ENCODE measurements at places on chromosomes 7 and 10.

- no peak for DNase-seq
Measured at GRCh38 chr10:97875391-97875790, 25.7 kb downstream of the GOLGA7B start.

- DNase-seq, result peak; percentile 29
Measured at GRCh38 chr7:140330128-140330527, 68.2 kb downstream of the SLC37A3 start.

- no peak for DNase-seq
Measured at GRCh38 chr7:41437257-41438196, 265.4 kb downstream of the INHBA start.

GRCh38 chr10:11144626-11145494 is 127.2 kb downstream of the CELF2 start:
- no peak for DNase-seq

DNA sequence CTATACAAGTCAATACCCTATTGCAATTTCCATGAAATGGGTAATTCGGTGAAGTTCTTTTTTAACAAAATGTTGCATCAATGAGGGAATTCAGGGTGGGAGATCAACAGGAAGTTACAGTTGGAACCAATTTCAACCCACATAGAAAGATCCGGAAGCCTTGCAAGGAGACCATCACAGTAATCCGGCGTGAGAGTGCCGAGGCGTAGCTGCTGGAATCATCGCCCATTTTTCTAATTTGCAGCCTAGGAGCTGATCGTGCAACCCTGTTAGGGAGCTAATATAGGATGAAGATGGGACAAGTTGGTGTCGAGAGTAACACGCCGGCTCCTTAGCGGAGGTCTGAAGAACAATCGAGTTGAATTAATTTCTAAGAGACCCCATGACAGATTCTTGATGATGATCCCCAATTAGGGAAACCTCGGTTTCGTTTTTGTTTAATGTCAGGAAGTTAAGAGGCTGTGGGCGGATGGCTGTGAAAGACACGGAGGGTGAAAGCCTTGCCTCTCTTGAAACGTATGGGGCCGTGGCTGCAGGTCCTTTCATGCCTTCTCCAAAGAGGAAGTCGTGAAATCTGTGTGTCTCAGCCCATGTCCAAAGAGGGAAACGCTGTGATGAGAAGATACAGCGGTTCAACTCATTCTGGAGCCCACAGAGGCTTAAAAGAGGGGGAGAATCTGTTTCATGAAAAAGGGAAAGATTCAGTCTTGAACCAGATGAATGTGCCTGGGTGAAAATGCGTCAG is 51.2 kb upstream of the CARD11 start:
- DNase-seq, result peak; percentile 81

- peak; percentile 31 for DNase-seq
Measured at GRCh38 chr7:85471740-85472139, 284.9 kb upstream of the SEMA3D start.

DNA sequence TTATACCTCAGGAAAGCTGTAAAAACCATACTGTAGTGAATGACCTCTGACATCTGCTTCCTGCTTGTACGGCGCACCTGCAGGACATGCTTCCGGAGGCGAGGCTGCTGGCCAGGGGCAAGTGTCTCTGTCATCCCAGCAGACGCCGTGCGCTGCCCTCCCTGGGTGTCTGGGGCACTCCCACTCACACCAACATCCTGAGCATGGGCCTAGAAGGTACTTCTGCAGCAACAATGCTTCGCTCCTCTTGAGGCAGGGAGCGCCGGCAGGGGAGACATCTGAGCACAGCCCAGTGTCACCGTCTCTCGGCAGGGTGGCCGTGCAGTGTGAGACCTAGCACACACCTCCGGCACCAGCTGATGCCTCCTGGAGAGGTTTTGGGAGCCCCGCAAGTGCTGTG is 269.2 kb downstream of the MAD1L1 start:
- no peak for DNase-seq

GRCh38 chr10:22666287-22667092 is 47.9 kb downstream of the PIP4K2A start:
- DNase-seq, result no peak

DNA sequence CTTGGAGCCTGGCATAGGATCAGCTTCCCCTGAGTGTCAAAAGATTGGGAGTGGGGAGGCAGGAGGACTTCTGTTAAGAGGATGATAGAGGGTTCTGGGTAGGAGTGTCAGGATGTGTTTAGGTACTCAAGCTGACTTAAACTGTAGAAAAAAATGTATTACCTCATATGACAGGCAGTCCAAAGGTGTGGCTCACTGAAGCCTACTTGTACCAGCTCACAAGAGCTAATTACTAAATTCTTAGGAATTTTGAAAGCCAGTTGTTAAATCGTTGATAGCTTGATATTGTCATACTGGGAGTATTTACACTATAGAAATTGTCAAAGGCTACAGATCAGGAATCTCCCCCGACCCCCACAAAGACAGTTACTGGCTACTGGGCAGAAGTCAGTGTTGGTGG is 32.1 kb downstream of the FAS start:
- DNase-seq, result no peak

DNA sequence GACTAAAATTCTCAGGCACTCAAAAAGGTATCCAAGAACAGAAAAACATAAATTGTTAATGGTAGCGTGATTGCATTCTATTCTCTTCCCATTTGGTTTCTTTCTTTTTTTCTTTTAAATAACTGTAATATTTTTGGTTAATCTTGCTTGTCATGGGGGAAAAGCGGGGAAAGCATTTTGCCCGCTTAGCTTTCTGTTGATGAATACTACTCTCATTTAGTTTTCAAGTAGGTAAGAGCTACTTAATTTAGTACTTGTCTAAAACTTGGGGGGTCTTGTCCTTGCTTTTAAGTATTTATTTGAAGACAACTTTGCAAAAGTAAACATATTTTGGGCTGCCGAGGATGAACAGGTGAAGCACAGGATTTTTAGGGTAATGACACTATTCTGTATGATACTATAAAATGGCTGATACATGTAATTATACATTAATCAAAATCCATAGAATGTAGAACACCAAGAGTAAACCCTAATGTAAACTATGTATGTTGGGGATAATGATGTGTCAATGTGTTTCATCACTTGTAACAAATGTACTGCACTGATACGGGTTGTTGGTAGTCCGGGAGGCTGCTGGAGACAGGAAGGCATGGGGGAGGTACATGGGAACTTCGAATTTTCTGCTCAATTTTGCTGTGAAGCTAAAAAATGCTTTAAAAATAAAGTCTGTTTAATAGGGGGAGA is 1.7 kb downstream of the TES start:
- DNase-seq, result no peak

- no peak for DNase-seq
Measured at GRCh38 chr10:44939691-44940401, 19.8 kb upstream of the RASSF4 start.

- no peak for DNase-seq
Measured at GRCh38 chr10:128610113-128610512, 483.9 kb upstream of the MKI67 start.

GRCh38 chr7:1899951-1900762 is 230.1 kb downstream of the ELFN1 start:
- no peak for DNase-seq

DNA sequence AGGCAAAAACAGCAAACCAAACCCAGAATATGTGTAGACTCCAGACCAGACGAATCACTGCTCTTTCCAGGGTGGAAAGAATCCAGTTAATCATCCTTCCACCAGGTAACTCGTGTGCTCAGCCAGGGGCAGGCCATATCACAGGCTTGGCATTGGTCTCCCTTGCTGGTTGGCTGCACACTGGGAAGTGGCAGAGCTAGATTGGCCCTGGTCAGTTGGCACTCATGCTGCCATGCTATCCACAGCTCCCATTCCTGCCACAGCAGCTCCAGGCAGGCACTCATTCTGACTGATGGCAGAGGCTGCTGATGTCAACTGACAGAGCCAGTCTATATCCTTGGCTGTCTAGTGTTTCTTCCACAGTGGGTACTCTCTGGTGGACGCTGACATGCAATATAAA is 9.7 kb upstream of the GDF10 start:
- DNase-seq, result no peak

Data from pons (tissue), 1 donor.